MG63 (cell line): ENCODE measurements at places on chromosomes 5 and 9.

GRCh38 chr5:165877475-165877874 lies 2372.1 kb downstream of the MAT2B start:
- DNase-seq = no peak

DNA sequence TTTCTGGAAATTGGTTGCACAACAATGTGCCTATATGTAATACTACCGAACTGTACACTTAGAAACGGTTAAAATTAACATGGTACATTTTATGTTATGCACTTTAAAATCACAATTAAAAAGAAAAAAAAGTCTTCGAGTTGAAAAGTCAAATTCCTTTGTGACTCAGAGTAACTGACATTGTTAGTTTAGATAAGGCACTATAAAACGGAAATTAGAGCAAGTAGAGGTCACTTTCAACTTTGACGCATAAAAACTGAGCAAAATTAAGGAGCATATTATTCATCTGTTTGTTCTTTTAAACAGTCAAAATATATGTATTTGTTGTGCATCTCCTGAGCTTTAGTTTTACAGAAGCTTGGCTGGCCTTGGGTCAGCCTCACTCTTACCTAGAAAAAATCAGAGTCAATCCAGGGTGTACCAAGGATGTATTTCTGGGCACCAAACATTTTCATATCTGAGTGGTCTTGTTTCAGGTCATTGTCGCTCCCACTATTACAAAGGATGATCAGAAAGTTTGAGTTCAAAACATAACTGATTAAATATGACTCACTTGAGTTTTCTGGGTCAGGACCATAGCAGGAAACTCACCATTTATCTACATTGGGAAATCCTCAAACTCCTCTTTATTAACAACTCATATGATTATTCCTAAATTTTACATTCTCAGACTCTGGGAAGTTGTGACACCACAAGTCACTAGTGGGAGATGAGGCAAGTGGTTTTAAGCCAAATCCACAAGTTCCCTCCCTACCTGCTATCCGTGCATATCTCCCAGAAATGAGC lies 160.6 kb downstream of the CCDC192 start:
- DNase-seq = no peak

GRCh38 chr5:100723229-100723628 lies 179.9 kb downstream of the ST8SIA4 start:
- DNase-seq = no peak

- no peak for DNase-seq
Measured at GRCh38 chr9:117665601-117666385, 38.4 kb upstream of the TLR4 start.

- DNase-seq = no peak
Measured at GRCh38 chr5:124528838-124529237, 217.6 kb downstream of the ZNF608 start.

DNA sequence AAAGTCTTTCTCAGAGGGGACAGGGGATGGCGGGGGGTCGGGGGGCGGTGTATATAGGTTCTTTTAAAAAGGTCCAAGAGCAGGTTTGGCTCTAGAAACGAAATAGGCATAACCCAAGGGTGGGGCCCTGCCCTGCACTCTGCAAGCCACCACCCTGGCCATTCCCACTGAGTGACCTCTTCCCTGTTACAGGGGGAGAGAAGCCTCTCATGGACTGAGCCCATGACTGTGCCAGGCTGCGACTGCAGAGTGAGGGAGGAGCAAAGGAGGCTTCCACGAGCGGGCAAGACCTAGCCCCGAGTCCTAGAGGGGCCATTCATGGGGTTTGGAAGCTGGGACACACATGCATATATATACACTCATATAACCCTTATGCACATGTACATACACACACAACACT lies 10.1 kb upstream of the NXNL2 start:
- no peak for DNase-seq

- DNase-seq = peak; percentile 85
Measured at GRCh38 chr5:16894236-16895057, 41.6 kb downstream of the MYO10 start.

- DNase-seq = no peak
Measured at GRCh38 chr5:155765715-155766114, 561.2 kb upstream of the SGCD start.

GRCh38 chr5:150599917-150600511 lies 40.4 kb upstream of the SYNPO start:
- DNase-seq = peak; percentile 87

DNA sequence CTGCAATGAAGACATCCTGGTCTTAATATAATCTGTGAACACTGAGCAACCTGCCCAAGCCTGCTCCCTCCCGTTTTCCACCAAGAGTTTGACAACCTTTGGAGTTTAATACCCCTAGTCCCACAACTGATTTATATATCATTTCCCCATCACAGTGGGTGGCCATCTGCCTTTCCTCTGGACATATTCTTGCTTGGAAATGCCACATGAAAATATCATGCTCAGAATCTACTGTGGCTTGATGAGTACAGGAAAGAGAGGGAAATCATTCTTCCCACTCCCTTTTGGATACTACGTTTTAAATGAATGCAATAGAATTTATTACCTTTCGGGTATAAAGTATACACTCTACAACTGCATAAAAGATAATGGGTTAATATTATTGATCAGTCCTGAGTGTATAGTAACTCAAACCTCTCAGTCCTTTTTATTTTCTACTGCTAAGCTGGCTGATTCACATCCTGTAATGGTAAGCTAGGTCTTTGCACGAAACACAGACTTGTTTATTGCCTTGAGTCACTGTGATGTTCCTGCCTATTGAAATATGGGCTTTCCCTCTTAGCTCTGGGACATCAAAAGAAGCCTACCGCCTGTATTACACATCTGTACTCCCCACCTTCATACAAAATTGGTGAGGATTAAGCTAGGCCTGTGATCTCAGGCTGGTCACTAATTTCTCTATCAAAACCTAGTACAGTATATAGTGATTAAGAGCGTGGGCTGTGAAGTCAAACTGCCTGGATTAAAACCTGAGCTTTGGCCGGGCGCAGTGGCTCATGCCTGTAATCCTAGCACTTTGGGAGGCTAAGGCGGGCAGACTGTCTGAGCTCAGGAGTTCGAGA lies 67.6 kb upstream of the NR5A1 start:
- peak; percentile 50 for DNase-seq

DNA sequence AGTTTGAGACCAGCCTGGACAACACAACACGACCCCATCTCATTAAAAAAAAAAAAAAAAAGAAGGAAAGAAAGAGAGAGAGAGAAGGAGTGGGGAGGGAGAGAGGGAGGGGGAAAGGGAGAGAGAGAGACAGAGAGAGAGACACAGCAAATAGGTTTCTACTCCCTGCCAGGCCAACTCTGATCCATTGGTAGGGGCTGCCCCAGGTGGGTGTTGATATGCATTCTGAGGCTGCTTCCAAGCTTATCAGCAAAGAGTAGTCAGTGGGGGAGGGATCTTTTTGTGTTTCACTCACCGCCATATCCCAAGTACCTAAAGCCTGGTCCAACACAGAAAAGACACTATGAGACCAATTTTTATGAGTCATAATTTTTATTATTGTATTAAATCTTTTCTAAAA lies 57.0 kb upstream of the SAP30L start:
- DNase-seq = no peak

GRCh38 chr9:69798744-69799143 lies 21.9 kb upstream of the CFAP95 start:
- DNase-seq = no peak

DNA sequence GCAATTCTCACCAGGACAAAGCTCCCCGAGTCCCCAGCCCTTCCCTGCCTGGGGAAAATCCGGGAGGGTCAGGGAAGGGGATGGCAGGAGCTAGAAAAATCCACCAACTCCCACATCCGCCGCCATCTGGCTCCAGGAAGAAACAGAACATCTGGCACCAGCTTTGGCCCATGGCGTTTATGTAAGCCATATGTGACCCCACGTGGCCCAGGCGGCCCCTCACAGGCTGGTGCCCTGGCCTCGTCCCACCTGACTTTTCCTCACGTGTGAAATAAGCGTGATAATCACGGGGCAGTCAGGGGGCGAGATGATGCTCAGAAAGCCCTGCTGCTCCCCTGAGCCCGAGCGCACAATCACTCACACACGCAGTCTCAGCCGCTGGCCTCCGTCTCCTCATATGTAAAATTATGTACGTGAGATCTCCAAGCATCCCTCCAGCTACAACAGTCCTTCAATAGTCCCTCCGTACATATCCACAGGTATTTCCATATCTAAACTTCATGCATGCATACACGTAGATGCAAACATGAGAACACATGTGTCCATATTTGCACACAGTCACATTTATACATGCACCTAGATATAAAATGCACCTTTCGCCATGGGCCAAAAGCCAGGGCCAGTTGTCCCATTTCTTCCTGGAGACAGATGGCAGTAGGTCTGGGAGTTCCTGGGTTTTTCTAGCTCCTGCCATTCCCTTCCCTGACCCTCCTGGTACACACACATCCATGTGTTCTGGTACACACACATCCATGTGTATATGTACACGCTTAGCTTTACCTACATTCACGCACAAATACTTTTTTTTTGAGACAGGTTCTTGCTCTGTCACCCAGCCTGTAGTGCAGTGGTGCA lies 28.9 kb downstream of the PLPP7 start:
- no peak for DNase-seq

- peak; percentile 55 for DNase-seq
Measured at GRCh38 chr5:9619331-9620092, 10.6 kb downstream of the TAS2R1 start.

GRCh38 chr9:38358390-38359296 lies 33.9 kb upstream of the ALDH1B1 start:
- no peak for DNase-seq

- DNase-seq = no peak
Measured at GRCh38 chr5:66080664-66081063, 63.4 kb upstream of the SREK1 start.

- DNase-seq = no peak
Measured at GRCh38 chr5:103572454-103572853, 9.9 kb upstream of the NUDT12 start.

DNA sequence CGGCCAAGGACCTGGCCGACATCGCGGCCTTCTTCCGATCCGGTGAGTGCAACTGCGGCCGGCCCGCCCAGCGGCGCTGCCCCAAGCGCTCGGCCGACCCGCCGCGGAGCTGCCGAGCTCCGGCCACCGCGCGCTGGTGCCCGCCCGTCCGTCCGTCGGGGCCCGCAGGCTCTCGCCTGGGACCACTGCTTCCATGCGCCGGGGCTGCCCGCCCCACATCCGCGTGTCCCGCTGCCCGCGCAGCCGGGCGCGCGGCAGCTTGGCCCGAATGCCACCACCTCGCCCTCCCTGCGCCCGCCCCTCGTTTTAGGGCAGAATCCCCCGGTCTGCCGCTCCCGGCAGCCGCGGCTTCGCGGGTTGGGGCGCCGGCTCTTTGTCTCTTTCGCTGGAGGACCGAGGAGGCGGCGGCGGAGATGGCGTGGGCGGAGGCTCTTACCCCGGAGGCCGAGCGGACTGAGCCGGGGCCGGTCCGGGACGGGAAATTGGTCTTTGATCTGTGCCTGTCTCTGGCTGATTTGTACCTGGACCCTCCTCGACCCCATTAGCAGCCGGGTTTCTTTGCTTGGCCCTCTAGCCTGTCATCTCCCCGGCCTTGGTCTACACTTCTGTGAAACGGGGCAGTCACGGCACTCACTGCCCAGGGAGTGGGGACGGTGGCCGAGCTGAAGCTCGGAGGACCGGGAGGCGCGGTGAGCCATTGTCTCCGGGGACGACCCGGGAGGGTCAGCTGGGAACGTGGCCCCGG lies 871 bp downstream of the TRIO start:
- peak; percentile 58 for DNase-seq

DNA sequence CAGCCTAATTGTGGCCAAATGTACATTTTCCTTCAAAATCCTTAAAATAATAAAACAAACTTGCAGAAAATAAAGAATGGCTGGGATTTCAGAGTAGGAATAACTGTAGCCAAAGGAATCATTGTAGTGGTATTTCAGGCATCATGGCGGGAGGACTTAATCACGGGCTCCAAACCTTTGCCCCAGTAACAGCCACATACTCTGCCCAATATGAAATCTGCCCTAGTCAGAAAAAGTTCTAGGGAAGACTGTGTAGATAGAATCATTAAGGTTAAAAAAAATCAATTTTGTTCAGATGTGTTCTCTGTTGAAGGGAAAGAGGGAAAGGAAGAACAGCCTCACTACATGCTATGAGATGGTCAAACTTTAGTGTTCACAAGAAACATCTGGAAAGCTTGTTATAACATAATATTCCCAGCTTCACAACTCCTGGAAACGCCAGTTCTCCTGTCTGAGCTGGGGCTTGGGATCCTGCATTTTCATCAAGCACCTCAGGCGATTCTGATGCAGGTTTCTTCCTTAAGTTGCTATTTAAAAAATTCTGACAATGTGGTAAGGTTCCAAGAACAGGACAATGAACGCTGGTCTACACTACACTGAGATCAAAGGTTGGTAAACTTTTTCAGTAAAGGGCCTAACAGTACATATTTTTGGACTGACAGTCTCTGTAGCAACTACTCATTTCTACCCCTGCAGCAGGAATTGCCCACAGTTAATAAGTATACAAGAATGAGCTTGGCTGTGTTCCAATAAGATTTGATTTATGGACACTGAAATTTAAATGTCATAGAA lies 87.9 kb downstream of the CEMIP2 start:
- DNase-seq = no peak

GRCh38 chr5:77590347-77590746 lies 48.2 kb downstream of the OTP start:
- no peak for DNase-seq

DNA sequence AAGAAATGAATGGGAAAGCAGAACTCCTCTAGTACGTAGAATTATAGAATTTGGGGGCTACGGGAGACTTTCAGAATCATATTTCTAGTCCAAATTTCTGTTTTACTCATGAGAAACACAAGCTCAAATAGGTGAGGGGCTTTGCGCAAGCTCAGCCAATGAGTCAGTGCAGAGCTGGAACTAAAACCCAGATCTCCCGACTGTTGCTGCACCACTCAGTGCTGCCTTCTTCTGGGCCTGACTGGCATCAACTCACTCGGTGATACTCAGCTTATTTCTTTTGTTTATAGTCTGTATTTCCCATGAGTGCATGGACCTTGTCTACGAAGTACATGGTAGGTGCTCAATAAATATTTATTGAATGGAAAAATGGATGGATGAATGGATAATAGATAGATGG lies 280.2 kb downstream of the CDK5RAP2 start:
- peak; percentile 13 for DNase-seq

DNA sequence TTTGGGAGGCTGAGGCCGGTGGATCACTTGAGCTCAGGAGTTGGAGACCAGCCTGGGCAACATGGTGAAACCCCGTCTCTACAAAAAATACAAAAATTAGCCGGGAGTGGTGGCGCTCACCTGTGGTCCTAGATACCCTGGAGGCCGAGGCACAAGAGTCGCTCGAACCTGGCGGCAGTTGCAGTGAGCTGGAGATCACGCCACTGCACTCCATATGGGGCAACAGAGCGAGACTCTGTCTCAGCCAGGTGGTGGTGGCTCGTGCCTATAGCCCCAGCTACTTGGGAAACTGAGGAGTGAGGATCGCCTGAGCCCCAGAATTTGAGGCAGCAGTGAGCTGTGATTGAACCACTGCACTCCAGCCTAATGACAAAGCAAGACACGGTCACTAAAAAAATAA lies 2.4 kb upstream of the RFK start:
- no peak for DNase-seq
